Inflammatory macrophage treated with lipopolysaccharide for 1 hour (primary cell): ENCODE measurements at places on chromosomes 13 and 19.

DNA sequence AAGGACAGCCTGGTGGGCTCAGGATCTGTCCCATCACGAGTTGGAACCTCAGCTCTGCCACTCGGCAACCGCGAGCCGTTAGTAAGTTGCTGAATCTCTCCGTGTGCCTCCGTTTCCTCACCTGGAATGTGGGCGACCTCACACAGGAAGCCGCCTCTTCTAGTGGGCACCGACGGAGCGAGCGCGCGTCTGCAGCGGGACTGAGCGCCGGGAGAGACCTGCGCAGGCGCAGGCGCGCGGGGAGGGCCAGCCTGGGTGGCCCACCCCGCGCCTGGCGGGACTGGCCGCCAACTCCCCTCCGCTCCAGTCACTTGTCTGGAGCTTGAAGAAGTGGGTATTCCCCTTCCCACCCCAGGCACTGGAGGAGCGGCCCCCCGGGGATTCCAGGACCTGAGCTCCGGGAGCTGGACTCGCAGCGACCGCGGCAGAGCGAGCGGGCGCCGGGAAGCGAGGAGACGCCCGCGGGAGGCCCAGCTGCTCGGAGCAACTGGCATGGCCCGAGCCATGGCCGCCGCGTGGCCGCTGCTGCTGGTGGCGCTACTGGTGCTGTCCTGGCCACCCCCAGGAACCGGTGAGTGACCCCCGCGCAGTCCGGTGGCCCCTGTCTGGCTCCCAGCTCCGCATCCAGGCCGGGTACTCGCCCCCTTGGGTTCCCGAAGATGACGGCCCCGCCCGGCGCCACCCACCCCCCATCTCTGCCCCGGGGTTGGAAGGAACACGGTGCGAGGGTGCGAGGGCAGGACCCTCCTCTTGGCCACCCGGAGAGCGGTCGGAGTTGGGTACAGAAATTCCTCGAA is at the start of gene PVR:
Gene PVR (plus strand): TSS at position 306 of the 797 bp plus-strand sequence. CDS start 187 bp downstream, at position 493.
- DNase-seq = peak; percentile 76

DNA sequence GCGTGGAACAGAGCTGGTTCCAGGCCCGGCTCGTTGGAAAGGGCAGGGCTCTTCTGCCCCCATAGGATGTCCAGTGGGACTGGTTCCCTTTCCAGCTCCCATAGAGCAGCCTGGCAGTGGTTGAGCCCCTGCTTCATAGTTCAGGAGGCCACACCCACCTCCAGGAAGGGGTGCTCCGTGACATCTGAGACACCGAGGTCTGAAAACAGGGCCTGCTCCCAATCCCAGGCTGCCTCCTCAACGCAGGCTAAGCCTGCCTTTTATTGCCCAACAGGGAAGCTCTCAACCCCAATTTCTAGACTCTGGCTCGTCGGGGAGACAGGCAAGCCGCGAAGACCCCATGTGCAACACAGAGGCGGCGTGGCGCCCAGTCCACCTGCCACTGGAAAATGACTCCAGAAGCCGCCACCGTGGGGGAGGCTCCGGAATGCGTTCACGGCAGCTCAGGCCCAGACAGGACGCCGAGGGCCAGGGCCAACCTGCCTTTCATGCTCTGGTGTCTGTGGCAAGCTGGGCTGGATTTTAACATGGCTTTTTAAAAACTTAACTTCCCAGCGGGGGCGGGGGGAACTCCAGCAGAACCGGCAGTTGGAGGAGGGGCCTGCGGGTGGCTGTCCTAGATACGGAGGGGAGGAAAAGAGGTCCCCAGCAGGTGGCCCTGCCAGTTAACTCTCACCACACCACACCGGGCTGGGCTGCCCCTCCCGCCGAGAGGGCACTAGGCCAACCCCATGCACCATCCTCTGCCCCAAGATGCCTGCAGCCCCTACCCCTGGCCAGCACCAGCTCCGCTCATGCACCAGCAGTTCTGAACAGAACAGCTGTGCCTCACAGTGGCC is 17.9 kb upstream of the TINCR start:
- peak; percentile 42 for DNase-seq

DNA sequence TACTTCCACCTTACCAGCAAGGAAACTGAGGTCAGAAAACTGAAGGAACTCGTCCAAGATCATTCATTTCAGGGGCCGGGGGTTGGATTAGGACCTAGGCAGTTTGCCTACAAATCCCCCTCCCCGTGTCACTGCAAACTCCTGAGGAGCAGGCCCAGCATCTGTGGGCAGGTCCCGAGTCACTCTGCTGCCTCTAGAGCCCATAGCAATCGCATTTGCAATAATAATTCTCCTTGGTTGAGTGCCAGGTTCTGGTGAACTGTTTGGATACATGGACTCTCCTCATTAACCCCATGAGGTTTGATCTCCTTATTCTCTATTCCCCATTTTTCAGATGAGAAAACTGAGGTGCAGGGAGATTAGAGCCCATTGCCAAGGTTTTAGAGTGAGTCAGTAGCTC is 903 bp downstream of the PIN1 start:
- no peak for DNase-seq

DNA sequence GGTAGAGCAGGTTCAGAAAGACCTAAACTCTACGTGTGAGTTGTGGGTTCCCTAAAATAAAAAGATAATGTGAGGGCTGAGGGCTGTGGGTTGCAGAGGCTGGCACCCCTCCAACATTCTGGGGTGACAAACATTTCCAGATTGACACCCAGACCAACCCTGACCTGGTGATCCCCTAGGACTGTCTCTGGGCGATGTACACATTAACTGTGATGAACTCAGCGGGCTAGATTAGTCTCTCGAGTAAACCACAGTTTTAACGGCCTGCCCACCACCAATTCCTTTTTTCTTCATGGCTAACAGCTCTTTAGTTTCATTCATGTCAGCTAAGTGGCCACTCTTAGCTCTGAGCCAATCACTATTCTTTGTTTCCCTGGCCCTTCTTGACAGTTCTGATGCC is 24.8 kb downstream of the SIAH3 start:
- no peak for DNase-seq

DNA sequence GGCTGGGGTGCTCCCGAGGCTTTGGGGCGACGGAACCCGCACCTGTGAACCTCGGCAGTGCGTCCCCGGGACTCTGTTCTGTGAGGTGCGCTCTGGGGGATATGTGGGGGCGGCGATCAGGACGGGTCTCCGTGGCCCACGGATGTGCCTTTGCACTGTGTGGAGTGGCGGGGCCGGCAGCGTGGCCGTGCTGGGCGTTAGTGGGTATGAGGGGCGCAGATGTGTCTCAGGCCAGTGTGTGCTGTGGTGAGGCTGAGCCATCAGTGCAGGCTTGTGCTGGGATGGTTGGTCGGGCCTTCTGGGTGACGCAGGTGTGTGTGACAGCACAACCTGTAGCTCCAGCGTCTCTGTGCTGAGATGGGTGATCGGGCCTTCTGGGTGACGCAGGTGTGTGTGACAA is 16.9 kb downstream of the ZNF331 start:
- DNase-seq = no peak

DNA sequence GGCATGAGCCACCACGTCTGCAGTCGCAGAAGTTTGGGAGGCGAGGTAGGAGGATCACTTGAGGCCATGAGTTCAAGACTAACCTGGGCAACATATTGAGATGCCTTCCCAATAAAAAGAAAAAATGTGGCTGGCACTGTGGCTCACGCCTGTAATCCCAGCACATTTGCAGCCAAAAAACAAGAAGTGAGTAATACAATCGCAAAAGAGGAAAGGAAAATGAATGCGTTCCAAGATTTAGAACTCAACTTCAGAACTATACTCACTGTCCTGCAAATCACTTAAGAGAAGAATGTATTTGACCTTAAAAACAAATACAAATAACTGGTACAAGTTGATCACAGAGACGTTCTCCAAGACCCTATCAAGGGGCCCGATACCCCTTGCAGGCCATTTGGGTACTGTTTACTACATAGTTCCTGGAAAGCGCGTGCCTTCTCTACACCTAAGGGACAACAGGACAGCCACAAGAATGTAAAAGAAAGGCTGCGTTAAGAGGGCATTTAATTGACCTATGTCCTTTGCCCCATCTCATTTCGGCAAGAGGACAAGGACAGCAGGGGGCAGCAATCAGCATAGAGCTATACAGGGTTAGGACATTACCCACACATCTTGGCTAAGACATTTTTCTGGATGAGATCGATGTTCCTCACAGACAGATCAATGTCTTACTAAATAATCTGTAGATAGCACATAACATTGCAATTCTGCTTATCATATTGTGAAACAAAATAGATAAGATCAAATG is 41.3 kb downstream of the FLT3 start:
- DNase-seq = peak; percentile 73

- no peak for DNase-seq
Measured at GRCh38 chr19:50969413-50969760, at the start of gene KLK6. Gene KLK6 (minus strand): TSS chr19:50969591. CDS start chr19:50968104, 1,487 bp downstream.

GRCh38 chr13:89822467-89822866 is 1525.0 kb upstream of the MIR17HG start:
- no peak for DNase-seq

DNA sequence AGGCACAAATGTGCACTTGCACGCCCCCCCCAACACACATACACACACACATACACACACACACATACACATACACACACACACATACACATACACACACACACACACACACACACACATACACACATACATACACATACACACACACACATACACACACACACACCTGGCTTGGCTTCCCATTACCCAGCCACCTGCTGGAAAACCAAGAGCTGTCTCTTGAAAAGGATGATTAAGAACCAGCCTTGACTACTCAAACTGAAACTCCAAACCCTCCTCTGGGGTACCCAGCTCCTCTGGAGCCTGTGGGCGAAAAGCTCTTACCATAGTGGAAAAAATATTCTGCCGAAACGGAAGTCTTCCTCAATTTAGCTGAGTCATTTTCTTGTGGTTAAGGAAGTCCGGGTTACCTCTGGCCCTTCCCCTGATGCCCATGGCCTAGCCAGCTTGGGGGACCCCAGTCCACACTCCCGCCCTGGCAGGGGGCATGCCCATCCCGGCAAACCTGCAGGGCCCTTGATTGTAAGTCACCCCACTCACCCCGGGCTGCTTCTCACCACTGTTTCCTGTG is 21.9 kb downstream of the CEBPA start:
- peak; percentile 80 for DNase-seq

DNA sequence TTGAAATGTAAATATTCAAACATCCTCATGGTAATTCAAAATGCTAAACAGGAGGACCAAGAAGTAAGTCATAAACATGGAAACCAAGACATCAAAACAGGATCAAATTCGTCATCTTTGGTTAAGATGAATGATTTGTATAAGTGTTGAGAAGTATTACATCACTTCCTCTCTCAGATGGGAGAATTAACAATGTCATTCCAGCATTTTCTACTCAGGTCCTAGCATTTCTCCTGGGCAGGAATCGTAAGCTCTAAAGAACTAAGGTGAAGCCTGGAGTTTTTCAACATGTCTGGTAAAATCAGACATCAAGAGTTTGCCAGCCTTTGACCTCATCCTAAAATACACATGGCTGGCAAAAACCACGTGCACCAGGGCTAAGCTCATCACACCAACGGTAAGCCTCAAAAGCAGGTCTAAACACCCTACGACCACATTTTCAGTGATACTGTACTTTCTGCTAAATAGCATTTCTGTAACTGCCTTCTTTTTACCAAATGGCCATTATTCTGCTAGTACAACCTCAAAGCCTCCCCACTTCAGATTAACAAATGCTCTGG is 24.8 kb downstream of the RANBP3 start:
- peak; percentile 29 for DNase-seq

- no peak for DNase-seq
Measured at GRCh38 chr13:33838647-33839046, 20.7 kb downstream of the RFC3 start.

GRCh38 chr19:20167020-20167644 is at the start of gene ZNF486:
Gene ZNF486 (plus strand): TSS chr19:20167214. CDS start chr19:20167331, 117 bp downstream.
- peak; percentile 83 for DNase-seq

GRCh38 chr13:60019119-60019993 is 144.4 kb downstream of the DIAPH3 start:
- peak; percentile 34 for DNase-seq

DNA sequence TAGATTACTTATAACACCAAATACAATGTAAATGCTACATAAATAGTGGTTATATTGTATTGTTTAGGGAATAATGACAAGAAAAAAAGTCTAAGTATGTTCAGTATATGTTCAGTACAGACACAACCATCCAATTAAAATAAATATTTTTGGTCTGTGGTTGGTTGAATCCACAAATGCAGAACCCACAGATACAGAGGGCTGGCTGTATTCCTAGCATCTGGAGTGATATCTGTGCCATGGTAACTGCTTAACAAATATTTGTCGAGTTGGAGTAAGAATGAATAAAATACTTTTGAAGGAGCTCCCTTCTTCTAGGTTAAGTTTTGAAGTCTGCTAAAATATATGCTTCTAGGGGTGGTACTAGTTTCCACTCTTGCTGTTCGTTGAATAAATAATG is 241.0 kb downstream of the KLF5 start:
- DNase-seq = no peak

- DNase-seq = no peak
Measured at GRCh38 chr13:79799059-79799867, 318.3 kb downstream of the NDFIP2 start.

DNA sequence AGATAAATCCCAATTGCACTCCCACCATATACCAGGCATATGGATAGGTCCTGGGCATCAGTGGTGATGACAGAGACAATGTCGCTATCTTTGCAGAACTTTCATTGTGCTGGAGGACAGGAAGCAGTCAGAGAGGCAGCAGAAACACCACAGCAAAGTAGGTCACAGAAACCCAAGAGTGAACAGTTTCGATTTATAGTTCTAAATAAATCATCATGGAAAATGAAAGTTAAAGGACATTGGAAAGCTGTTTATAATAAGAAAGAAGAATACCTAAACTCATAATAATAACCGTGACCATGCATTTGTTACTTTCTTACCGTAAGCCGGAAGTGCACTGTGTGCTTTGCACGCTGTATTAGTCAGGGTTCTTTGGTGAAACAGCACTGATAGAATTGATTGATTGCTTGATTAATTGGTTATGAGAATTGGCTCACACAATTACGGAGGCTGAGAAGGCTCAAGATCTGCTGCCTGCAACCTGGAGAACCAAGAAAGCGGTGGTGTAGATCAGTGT is 38.9 kb downstream of the ALOX5AP start:
- no peak for DNase-seq
